ENCODE measurements at places on chromosomes 2 and 18. TPM values are rescaled to one million over a fixed set of nuclear protein-coding genes. Genes with fewer than 3 reads are reported as not detected.

GRCh38 chr2:113724010-113724409, 32.4 kb downstream of the SLC35F5 start:
- peaks cover 91% of the 10 kb centered on the region for H3K36me3 ChIP-seq
- no peaks in the 10 kb centered on the region for H3K4me1 ChIP-seq
- no peak overlapping the region for H3K27ac ChIP-seq
- no peak for DNase-seq
- no peak overlapping the region for H3K4me3 ChIP-seq

TOGARAM2 gene
- 68.3 TPM for polyA plus RNA-seq

UPP2 gene
- not detected for polyA plus RNA-seq

LRRC30 gene
- not detected for polyA plus RNA-seq

MRO gene
- 0.22 TPM for polyA plus RNA-seq

GRCh38 chr2:223815884-223816570, 21.4 kb downstream of the AP1S3 start:
- H3K4me1 ChIP-seq = no peaks in the 10 kb centered on the region
- H3K4me3 ChIP-seq = no peak overlapping the region
- no peaks in the 10 kb centered on the region for H3K36me3 ChIP-seq
- no peaks in the 10 kb centered on the region for H3K27me3 ChIP-seq
- H3K27ac ChIP-seq = no peak overlapping the region

CGREF1 gene
- 0.73 TPM for polyA plus RNA-seq

- H3K27me3 ChIP-seq = no peaks in the 10 kb centered on the region
- no peak for DNase-seq
- H3K36me3 ChIP-seq = no peaks in the 10 kb centered on the region
- H3K4me3 ChIP-seq = no peak overlapping the region
Observed at GRCh38 chr2:158098178-158098577, 3.5 kb upstream of the UPP2 start.

DNA sequence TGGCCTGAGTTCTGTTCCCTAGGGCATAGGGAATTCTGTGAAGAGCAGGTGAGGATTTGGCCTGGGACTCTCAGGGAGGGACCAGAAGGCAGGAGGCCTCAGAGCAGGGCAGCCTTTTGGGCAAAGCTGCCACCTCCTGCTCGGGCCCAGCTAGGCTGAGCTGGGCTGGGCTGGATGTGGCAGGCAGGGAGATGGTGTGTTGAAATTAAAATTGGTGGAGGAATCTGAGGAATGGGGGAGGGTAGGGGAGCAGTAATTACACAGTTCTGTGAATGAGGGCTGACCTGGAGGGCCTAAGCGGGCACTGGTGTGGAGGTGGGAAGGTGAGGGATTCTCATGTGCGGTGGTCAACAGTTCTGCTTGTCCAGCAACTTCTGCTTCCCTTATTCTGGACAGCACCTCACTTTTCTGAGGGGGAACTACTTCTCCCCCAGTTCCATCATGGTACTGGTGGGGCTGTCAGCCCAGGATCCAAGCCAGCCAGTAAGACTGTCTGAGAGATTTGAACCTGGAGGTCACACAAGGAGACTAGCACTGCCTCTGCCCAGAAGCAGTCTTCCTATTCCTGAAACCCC, 22.0 kb upstream of the ASPRV1 start:
- H3K4me1 ChIP-seq = no peaks in the 10 kb centered on the region
- no peaks in the 10 kb centered on the region for H3K36me3 ChIP-seq
- no peaks in the 10 kb centered on the region for H3K27me3 ChIP-seq

DNA sequence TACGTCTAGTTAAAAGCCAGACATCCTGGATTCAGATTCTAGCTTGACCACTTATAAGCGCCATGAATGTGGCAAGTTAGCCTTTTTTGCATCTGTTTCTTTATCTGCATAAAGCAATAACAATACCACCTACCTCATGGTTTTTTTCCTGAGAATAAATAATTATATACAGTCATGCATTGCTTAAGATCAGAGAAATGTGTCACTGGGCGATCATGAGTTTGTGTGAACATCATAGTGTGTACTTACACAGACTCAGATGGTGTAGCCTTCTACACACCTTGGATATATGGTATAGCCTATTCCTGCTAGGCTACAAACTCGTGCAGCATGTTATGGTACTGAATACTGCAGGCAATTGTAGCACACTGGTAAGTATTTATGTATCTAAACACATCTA, 84.7 kb upstream of the PELI1 start:
- peaks cover 16% of the 10 kb centered on the region for H3K4me1 ChIP-seq
- peak overlapping the region; percentile 34 for H3K4me3 ChIP-seq
- H3K27ac ChIP-seq = peak overlapping the region; percentile 87
- H3K27me3 ChIP-seq = no peaks in the 10 kb centered on the region
- no peak for DNase-seq
- H3K36me3 ChIP-seq = no peaks in the 10 kb centered on the region

- peak overlapping the region; percentile 57 for H3K4me3 ChIP-seq
- H3K27me3 ChIP-seq = peaks cover 28% of the 10 kb centered on the region
- no peaks in the 10 kb centered on the region for H3K36me3 ChIP-seq
- H3K4me1 ChIP-seq = peaks cover 9% of the 10 kb centered on the region
Observed at GRCh38 chr2:132415915-132416722, 486 bp upstream of the GPR39 start.

DNA sequence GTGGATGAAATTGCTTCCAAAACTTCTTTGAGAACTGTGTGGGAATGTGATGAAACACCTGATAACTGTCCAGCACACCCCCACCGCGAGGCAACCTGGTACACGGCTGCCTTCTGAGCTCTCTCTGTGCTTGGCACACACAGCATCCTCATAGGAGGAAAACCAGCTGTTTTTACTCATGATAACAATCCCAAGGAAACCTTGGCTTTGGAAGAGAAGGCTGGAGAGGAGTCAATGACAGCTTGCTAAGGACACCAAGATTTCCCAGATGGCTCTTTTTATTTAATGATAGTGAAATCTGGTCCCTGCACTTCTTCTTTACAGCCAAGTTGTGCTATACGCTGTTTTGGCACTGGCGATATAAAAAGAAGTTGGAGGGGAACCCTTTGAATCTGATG, 232.5 kb upstream of the FN1 start:
- no peak for DNase-seq
- H3K27me3 ChIP-seq = peaks cover 17% of the 10 kb centered on the region
- no peak overlapping the region for H3K27ac ChIP-seq
- H3K36me3 ChIP-seq = no peaks in the 10 kb centered on the region
- H3K4me3 ChIP-seq = no peak overlapping the region

GRCh38 chr2:199197448-199197847, 260.3 kb downstream of the SATB2 start:
- no peak overlapping the region for H3K4me3 ChIP-seq
- DNase-seq = no peak
- H3K36me3 ChIP-seq = no peaks in the 10 kb centered on the region
- no peaks in the 10 kb centered on the region for H3K27me3 ChIP-seq

DNA sequence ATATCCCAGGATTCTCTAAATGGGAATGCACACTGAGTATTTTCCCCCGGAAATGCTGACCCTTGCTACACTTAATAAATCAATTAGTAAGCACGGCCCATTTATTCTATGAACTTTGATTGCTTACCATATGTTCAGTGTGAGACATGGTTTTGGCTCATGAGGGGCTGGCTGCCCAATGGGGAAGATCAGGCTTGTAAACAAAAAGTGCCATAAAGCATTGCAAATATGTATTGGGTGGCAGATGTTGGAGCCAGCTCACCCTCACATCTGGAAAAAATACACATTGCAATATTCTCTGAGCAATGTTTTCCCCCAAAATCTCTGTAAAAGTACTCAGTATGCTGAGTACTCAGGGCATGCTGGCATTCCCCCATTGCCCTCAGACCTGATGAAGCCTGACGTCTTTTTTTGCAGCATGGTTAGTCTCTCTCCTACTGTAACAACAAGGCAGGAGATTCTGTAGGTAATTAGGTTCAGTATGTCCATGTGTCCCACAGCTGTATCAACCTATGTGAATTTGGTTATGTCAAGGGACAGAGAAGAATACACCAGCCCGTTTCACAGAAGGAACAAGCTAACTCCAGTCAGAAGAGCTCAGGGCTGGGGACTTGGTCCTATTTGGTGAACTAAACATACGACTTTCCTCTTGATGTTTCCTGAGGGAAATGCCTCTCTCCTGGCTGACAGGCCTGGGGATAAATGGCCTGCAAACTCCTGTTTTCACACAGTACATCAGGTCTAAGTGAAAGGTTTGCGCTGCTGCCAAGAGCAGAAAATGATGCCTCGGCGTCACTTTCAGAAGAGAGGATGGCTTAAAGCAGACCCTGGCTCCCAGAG, 202.4 kb downstream of the INSIG2 start:
- H3K4me3 ChIP-seq = no peak overlapping the region
- no peak overlapping the region for H3K27ac ChIP-seq
- H3K4me1 ChIP-seq = no peaks in the 10 kb centered on the region
- peaks cover 11% of the 10 kb centered on the region for H3K27me3 ChIP-seq
- DNase-seq = no peak

GRCh38 chr2:18753722-18754121, 164.4 kb upstream of the NT5C1B start:
- H3K4me1 ChIP-seq = no peaks in the 10 kb centered on the region
- no peaks in the 10 kb centered on the region for H3K27me3 ChIP-seq
- DNase-seq = no peak
- H3K36me3 ChIP-seq = no peaks in the 10 kb centered on the region

CPLX4 gene
- polyA plus RNA-seq = not detected

DCC gene
- not detected for polyA plus RNA-seq

PLEK gene
- polyA plus RNA-seq = 1.2 TPM

MAP3K19 gene
- polyA plus RNA-seq = not detected

- H3K4me1 ChIP-seq = no peaks in the 10 kb centered on the region
- no peaks in the 10 kb centered on the region for H3K27me3 ChIP-seq
- H3K36me3 ChIP-seq = no peaks in the 10 kb centered on the region
Observed at GRCh38 chr18:46830633-46831032, 73.8 kb upstream of the ST8SIA5 start.

- H3K4me3 ChIP-seq = no peak overlapping the region
- DNase-seq = no peak
- no peak overlapping the region for H3K27ac ChIP-seq
- no peaks in the 10 kb centered on the region for H3K36me3 ChIP-seq
Observed at GRCh38 chr2:113910110-113910717, 20.3 kb downstream of the ACTR3 start.

- H3K27me3 ChIP-seq = peaks cover 8% of the 10 kb centered on the region
- no peaks in the 10 kb centered on the region for H3K4me1 ChIP-seq
- H3K27ac ChIP-seq = no peak overlapping the region
- DNase-seq = no peak
Observed at GRCh38 chr2:30823452-30823851, 16.2 kb upstream of the CAPN13 start.

DNA sequence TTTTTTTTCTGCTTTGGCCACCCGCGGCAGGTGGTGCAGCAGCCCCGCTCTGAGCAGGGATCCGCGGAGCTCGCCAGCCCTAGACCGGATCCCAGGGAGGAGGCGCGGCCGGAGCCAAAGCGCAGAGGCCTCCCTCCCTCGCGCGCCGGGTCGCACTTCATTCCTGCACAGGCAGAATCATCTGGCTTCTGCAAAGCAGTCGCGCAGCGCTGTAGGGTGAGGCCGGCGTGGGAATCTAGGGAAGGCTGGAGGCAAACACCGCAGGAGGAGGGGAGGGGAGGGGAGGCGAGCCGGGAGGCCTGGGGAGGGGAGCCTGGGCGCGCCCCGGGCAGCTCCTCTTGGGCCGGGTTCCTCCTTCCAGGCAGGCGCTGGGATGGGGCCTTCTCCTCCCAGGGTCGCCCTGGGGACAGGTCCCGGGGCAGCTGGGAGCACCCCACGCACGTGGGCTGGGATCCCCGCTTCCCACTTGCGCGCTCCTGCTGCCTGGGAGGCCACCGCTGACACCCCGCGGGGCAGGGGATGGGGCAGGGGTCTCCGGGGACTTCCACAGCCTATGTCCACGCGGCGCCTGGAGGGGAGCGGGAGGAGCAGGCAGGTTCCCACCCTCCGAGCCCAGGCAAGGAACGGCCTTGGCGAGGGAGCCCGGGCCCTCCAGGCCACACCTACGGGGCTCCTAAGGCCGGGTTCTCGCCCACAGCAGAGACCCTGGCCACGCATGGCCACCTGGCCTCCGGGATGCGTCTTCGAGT, 45.0 kb downstream of the MBP start:
- H3K27me3 ChIP-seq = no peaks in the 10 kb centered on the region
- peak overlapping the region; percentile 88 for H3K27ac ChIP-seq
- H3K4me3 ChIP-seq = peak overlapping the region; percentile 59
- peak; percentile 58 for DNase-seq

DNA sequence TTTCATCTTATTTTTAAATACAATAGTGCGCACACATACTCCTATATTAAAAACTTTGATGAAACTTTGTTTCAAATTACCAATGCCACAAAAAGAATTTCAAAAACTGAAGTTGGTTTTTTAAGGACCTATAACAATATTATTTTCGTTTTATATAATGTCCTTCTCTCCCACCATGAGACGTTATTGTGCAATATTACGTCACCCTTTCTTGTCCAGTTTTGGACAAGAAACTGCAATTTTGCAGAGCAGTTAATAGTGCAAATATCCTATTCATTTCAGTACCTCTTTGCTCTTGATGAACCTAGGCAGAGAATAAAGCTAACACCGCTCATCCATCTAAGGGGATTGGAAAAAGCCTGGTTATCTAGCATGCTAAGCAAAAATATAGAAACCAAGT, 9.7 kb upstream of the ZNF516 start:
- no peaks in the 10 kb centered on the region for H3K36me3 ChIP-seq
- no peaks in the 10 kb centered on the region for H3K4me1 ChIP-seq
- DNase-seq = no peak
- H3K4me3 ChIP-seq = no peak overlapping the region

DNA sequence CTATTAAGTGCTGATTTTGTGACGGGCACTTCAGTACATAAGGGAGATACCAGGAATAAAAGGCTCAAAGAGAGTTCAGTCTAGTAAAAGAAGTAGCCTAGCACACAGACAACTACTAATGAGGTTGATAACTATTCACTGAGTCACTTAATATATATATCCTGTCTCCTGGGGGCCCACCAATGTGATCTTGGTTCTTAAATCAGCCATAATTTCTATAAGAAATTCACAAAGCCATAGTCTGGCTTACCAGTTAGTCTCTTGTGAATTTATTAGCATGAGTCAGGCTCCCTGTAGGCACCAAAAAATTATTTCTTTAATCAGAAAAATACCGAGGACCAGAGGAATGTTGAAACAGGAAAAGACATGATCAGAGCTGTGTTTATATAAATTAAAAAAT, 10.4 kb downstream of the KCNE4 start:
- no peak overlapping the region for H3K4me3 ChIP-seq
- H3K4me1 ChIP-seq = peaks cover under 1% of the 10 kb centered on the region
- no peak for DNase-seq
- H3K27me3 ChIP-seq = no peaks in the 10 kb centered on the region
- H3K36me3 ChIP-seq = no peaks in the 10 kb centered on the region
- no peak overlapping the region for H3K27ac ChIP-seq

- H3K4me3 ChIP-seq = no peak overlapping the region
- H3K27me3 ChIP-seq = no peaks in the 10 kb centered on the region
- H3K27ac ChIP-seq = no peak overlapping the region
Observed at GRCh38 chr2:129764376-129765325, 214.8 kb upstream of the RAB6C start.

GPR155 gene
- polyA plus RNA-seq = 4.8 TPM

GRCh38 chr2:8694737-8695136, 12.9 kb downstream of the ID2 start:
- peaks cover 5% of the 10 kb centered on the region for H3K27me3 ChIP-seq
- no peak for DNase-seq
- no peak overlapping the region for H3K4me3 ChIP-seq
- H3K27ac ChIP-seq = no peak overlapping the region
- H3K36me3 ChIP-seq = no peaks in the 10 kb centered on the region

Measured in heart right ventricle (tissue), 16 donors.